Activated T-cell treated with anti-CD3 and anti-CD28 coated beads for 4 hours (primary cell): ENCODE measurements at places on chromosomes 2 and 18.

DNA sequence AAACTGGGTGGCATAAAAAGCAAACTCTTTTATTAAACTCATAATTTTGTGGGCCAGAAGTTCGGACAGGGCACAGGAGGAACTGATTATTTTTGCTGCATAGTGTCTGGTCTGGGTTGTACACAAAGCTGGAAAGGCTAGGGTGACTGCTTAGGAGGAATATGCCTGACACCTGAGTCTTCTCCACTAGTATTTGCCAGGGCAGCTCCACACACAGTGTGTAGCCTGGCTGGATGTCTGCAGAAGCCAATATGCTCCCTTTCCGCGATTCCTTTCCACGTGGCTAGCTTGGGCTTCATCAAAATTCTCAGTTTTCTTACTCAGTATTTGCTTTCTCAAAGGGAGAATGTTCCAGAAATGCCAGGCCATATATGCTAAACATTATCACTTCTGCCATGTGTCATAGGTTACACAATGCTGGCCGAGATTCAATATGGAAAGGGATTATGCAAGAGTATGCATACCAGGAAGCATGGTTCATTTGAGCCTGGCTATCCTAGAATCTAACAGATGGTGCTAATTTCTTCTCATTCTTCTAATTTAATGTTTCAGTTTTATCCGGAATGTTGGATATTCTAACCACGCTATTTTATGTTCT lies 142.7 kb upstream of the DOK6 start:
- DNase-seq: no peak

DNA sequence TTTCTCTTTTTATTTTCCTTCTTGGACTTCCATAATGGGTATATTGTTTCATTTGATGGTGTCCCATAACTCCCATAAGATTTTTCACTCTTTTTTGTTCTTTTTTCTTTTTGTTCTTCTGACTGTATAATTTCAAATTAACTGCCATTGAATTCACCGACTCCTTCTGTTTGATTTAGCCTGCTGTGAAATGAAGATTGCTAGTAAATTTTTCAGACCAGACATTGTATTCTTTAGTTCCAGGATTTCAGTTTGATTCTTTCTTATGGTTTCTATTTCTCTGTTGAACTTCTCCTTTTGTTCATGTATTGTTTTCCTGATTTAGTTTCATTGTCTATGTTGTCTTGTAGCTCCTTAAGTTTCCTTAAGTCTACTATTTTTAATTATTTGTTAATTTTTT lies 87.6 kb upstream of the SPOPL start:
- DNase-seq: no peak

GRCh38 chr2:175535631-175536030 lies 354.1 kb upstream of the ATP5MC3 start:
- no peak for DNase-seq

GRCh38 chr2:205969584-205969983 lies 116.4 kb downstream of the INO80D start:
- no peak for DNase-seq

- DNase-seq: no peak
Observed at GRCh38 chr18:13446610-13447461, 228.3 kb downstream of the LDLRAD4 start.

DNA sequence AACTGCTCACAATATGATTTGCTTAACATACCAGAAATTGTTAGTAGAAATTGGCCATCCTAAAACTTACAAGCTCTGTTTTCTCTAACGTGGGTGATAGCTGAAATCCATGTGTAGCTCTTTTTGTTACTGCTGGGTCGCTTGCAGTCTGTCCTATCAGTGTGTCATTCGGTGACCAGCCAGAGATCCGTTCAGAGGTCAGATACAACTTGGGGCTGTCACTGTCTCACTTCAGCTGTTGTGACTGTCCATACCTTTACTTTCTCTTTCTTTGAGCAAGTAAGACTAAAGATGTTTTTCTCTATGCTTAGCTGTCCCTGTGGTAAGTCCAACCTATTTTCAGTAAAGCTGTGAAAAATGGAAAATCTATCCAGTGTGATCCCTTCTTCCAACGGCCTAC lies 282.9 kb upstream of the KCNH7 start:
- no peak for DNase-seq

DNA sequence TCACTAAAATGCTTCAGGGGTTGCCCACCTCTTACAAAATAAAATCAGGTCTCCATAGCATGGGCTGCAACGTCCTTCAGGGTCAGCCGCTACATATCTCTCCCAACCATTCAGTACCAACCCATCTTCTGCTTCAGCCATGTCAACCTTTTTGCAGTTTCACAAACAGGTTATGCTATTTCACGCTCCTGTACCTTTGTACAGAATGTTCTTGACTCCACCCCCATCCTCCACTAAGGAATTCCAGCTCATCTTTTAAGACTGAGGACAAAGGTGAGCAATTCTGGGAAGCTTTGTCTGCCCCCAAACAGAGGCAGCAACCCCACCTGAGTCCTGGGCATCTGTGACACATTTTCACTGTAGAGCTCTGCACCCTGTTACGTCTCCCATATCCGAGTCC lies 8.8 kb upstream of the EVA1A start:
- no peak for DNase-seq

- no peak for DNase-seq
Observed at GRCh38 chr2:212089873-212090272, 448.7 kb downstream of the ERBB4 start.

- no peak for DNase-seq
Observed at GRCh38 chr2:109254174-109254904, 125.3 kb downstream of the SH3RF3 start.

GRCh38 chr2:160516547-160517365 lies 23.1 kb upstream of the RBMS1 start:
- no peak for DNase-seq

DNA sequence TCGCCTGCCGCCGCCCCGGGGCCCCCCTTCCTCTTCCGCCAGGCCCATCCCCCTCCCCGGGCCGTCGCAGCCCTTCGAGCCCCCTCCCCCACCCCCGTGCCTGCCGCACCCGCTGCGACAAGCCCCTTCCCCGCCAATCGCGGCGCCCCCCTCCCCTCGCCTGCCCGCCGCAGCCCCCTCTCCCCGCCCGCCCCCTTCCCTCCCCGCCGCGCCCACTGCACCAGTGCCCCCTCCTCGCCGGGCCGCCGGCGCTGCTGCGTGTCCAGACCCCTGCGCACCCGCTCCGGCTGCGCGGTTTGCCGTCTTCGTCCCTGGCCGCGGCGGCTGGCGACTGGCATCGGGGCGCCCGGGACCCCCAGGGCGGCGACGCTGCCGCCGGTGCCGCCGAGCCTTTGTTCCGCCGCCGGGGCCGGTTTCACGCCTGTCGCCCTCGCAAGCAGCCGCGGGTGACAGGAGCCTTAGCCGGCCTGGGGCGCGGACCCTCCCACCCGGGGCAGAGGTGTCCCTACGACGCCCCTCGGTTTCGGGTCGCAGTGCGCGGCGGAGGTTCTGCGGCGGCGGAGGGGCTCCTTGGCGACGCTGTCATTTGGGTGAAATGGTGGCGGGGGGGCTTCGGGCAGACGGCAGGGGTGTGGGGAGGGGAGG lies 18.1 kb downstream of the GPC1 start:
- DNase-seq: no peak
